ENCODE measurements at places on chromosomes 5 and 9.
A peak's percentile ranks its signal among the peaks of the same experiment; 100 is the strongest.

GRCh38 chr5:101390151-101390908, 487.2 kb upstream of the ST8SIA4 start:
- DNase-seq: peak; percentile 36

DNA sequence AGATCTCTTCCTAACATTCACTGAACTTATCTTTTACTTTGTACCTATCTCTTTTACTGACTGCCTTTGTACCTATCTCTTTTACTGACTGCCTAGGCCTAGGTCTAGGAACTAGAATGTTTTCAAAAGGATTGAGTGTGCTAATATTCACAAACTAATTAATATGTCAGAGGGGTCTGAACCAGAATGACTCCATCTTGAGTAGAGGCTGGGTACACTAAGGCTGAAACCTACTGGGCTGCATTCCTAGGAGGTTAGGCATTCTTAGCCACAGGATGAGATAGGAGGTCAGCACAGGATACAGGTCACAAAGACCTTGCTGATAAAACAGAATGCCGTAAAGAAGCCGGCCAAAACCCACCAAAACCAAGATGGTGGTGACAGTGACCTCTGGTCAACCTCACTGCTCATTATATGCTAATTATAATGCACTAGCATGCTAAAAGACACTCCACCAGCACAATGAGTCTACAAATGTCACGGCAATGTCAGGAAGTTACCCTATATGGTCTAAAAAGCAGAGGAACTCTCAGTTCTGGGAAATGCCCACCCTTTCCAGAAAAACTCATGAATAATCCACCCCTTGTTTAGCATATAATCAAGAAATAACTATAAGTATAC, 2.5 kb upstream of the RHOBTB3 start:
- no peak for DNase-seq

DNA sequence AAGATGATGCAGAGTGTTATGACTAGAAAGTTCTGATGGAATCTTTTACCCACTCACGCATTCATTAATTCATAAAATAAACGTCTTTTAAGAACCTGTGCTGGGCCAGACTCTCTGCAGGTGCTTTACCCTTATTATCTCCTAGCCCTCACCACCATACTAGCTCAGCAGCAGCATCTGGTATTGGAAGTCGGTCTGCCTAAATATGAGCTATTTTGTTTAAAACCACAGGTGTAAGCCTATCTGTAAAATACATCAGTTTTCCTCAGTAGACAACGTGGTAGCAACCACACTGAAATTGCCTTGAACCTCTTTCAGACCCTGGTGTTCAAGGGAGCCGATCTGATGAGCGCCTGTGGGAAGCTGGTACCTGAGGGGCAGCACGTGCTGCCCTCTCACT, 69.4 kb downstream of the PPIC start:
- no peak for DNase-seq

GRCh38 chr5:148972974-148973374, 89.9 kb downstream of the SH3TC2 start:
- DNase-seq: no peak

DNA sequence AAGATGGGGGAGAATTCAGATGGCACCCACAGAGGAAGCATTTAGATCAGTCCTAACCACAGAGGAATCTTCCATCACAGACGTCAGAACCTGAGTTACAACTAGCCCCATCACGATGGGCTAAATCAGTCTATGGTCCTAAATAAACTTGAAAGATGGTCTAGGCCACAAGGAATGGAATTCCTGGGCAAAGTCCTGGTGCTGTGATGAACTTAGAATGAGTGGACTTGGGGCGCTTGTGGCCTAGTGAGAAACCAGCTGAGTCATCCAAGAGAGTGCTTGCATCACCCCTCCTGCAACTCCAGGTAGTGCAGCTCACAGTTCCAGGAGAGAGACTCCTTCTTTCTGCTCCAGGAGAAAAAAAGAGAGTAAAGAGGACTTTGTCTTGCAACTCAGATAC, 722.9 kb upstream of the RGMB start:
- DNase-seq: no peak

GRCh38 chr5:174642816-174643405, 81.5 kb upstream of the MSX2 start:
- no peak for DNase-seq

GRCh38 chr5:38874948-38875456, 29.2 kb downstream of the OSMR start:
- no peak for DNase-seq

- no peak for DNase-seq
Measured at GRCh38 chr5:168580227-168580508, 1.0 kb upstream of the PANK3 start.

- no peak for DNase-seq
Measured at GRCh38 chr5:5266297-5266696, 126.2 kb downstream of the ADAMTS16 start.

GRCh38 chr9:1443450-1443849, 393.3 kb downstream of the DMRT2 start:
- DNase-seq: no peak

DNA sequence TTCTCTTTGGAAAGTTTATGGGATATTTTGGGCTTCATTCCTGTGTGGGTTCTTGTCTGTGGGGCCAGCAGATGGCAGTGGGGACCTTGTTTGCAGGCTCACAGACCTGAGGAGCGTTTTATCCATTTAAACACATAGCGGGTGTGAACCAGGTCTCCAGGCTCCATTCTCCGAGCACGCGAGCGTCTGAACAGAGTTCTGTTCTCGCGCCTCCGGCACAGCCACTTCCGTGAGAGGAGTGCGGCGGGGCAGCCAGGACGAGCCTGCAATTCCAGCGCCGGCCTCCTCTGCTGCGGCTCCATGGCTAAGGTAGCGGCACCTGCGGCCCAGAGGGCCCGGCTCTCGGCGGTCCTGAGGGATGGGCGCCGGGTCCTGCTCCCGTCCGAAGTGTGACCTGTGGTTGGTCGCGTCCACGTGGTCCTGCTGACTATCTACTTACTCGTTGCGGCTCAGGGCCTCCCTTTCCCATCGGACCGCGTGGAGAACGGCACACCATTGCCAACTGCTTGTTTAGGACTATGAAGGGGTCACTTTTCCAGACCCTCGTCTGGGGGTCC, 7.3 kb downstream of the NRARP start:
- no peak for DNase-seq

GRCh38 chr9:109074236-109074889, 45.4 kb downstream of the TMEM245 start:
- DNase-seq: no peak

All from neural crest cell (in vitro differentiated cells).